HCEC 1CT (cell line): ENCODE measurements at places on chromosomes 6 and 20.
A peak's percentile ranks its signal among the peaks of the same experiment; 100 is the strongest.

- no peak for DNase-seq
These were observed 26.1 kb upstream of the KLHL31 start for GRCh38 chr6:53691667-53692133.

GRCh38 chr20:18401305-18401704 lies 65.5 kb downstream of the DZANK1 start:
- DNase-seq, result no peak

- no peak for DNase-seq
These were observed 273.5 kb upstream of the POU3F2 start for GRCh38 chr6:98560841-98561240.

GRCh38 chr6:31081872-31082271 lies 30.5 kb downstream of the C6orf15 start:
- no peak for DNase-seq

- no peak for DNase-seq
These were observed 13.8 kb downstream of the RNASET2 start for GRCh38 chr6:166942393-166943168.

GRCh38 chr6:158972241-158973233 lies 27.5 kb downstream of the RSPH3 start:
- peak; percentile 51 for DNase-seq

DNA sequence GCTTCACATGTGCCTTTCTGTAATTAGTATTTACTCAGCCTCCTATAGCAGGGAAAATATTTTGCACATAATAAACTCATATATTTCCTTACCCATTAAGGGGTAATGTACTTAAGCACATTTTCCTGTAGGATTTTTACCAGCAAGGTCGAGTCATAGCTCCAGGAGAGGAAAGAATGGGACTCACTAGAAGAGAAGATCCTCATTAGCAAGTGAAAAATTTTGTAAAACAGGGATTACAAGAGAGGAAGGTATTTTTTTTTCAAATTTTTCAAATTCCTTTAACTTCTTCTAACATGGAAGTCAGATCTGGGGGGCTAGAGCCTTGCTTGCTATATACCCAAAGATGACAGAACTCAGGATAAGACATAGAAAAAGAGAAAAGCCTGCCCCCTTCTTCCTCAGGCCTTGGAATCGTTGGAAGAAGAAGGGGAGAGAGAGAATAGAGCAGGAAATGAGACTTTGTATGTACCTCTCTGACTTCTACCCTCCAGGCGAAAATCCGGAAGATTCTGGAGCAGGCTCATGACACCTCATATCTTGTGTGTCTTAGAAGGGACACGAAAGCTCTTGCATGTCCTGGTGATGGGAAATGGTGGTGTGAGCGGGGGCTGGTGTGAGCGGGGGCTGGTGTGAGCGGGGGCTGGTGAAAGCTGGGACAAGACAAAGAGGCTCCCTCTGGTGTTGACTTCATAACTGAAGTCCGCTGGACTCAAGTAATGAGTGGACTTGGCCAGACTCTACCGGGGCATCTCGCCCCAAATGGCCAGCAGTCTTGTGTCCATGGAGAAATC lies 256.9 kb upstream of the PLCB4 start:
- no peak for DNase-seq

DNA sequence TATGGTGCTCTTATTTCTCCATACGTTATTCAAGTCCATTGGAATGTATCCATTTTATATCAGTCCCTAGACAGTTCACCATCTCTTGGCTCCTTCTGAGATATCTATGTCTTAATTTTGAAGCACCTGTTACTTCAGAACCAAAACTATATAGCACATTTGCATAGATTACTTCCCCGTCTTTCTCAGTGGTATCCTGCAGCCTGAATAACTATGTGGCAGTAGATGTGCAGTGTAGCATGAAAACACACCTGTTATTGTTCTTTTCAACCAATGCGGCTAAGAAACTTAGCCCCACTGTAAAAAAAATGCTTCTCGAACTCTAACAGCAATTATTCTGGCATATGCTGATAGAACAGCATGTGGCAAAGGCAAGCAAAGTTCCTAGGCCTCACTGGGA lies 1184.4 kb upstream of the ADGRB3 start:
- DNase-seq, result no peak

DNA sequence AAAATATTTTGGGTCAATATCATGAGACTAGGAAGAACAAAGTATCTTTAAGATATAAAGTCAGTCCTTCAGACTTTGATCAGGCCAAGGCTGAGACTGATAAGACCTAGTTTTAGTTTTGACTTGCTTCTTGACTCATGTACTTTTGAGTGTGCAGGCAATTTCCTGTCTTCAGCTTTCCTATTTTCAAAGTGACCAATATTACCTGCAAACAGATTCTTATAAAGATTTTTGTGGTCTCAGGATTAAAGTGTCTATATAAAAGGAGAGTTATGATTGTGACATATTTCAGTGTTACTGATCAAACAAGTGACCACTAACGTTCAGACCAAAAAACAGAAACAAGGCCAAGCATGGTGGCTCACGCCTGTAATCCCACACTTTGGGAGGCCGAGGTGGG lies 36.0 kb upstream of the AKIRIN2 start:
- no peak for DNase-seq

DNA sequence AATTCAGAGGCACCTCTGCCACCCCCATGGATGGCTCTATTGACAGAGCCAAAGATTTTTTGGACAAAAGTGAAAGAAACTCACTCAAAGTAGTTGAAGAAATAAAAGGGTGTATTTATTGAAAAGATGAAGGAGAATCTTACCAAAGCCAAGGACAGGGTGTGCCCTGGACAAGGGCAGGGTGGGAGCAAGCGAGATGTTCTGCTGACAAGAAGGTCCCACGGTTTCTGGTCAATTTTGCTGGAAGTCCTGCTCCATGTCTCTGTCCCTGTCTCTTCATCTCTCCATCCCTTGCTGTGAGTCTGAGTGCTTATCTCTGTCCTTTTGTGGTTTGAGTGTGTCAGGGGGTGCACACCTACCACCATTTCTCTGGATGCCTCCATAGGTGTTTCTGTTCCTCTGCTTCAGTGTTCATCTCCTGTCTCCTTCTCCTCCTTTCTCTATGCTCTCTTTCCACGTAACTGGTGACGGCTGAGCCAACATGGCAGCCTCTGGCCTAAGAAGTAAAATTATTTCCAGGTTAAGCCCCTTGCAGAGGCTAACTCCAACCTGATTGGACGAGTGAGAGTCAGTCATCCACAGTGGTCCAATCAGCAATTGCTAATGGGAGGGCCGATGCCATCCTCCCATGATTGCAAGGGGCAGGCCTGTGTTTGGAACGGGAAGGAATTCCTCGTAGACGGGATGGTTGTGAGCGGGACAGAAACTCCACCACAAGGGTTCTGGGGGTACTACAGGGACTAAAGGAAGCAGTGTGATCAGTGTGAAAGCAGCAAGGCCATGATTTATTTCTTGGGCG lies 502.1 kb upstream of the CDH4 start:
- DNase-seq, result no peak

- peak; percentile 79 for DNase-seq
These were observed 4.2 kb downstream of the GABRR2 start for GRCh38 chr6:89310929-89311328.

GRCh38 chr6:169289619-169290339 lies 36.1 kb upstream of the THBS2 start:
- DNase-seq, result no peak

DNA sequence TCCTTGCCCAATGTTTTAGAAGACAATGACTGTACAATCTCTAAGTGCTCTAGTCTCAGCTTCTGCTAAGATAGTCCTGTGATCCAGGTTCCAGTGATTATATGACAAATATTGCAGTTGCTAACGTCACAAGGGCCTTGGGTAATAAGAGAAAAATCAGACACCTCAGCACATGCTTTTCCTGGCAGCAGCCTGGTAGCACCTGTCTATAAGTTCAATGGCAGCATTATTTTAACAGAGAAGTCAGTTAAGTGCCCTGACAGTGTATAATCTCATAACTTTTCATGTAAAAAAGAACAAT lies 121.3 kb upstream of the BCLAF1 start:
- DNase-seq, result no peak

GRCh38 chr20:50678169-50678898 lies 13.0 kb downstream of the RIPOR3 start:
- no peak for DNase-seq

GRCh38 chr6:44837741-44838140 lies 450.2 kb downstream of the CDC5L start:
- no peak for DNase-seq

GRCh38 chr6:39214120-39214813 lies 15.0 kb downstream of the KCNK5 start:
- no peak for DNase-seq

GRCh38 chr6:52364480-52365166 lies 2.7 kb downstream of the PAQR8 start:
- no peak for DNase-seq

DNA sequence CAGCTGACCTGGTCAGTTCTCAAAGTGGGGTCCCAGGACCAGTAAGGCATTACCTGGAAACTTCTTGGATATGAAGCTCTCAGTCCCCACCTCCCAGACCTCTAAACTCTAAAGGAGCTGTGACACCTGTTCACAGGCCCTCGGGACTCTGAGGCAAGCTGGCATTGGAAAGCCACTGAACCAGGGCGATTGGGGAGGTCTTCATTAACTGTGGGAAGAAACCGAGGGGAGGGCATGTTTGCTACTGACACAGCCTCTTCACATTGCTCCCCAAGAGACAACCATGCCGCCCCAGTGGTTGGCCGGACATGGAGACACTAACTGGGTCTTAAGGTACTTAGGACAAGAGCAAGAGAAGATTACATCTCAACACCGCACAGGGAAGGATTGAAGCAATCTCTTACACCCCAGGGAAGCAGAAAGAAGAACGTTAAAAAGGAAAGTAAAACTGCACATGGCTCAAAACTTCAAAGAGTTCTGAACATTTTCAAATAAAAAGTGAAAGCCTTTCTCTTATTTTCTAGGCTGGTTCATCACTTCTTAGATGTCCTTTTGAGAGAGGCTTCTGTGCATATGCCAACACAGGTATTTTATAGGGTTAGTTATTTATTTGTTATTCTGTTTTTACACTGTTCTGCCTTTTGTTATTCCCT lies 210.0 kb upstream of the CST7 start:
- no peak for DNase-seq

DNA sequence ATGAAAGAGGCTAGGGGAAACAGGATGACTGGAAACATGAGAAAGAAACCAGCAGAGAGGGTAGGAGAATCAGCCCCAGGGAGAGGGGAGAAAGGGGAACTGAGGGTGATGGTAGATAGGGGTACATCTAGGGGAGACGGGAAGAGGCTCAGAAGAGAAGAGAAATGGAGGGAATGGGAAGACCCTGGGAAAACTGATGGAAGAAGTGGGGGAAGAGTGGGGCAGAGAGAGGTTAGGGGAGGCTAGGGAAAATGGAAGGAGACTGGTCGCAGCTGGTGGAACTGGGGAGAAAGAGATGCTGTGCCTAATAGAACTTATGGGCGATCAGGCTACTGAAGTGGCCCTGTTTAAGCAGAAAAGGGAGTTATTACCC lies 548 bp downstream of the PROCR start:
- no peak for DNase-seq

DNA sequence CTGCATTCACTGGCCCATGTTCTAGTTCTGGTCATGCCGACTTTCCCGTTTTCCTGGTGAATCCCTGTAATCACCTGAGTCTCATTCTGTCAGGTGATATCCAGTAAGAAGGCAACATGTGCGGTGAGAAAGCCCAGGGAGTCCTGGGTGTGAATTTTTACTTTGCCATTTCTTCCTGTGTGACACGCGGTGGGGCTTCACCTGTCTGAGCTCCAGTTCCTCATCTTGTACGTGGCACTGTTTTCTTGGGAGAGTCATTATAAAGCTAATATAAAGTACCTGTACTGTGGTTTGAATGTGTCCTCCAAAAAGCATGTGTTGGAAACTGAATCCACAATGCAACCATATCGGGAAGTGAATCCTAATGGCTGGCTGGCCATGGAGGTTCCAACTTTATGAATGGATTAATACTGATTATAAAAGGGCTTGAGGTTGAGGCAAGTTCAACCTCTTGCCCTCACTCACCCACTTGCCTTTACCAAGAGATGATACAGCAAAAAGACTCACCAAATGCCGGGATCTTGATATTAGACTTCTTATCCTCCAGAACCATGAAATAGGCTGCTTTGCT lies 5.1 kb downstream of the HLA-E start:
- no peak for DNase-seq

DNA sequence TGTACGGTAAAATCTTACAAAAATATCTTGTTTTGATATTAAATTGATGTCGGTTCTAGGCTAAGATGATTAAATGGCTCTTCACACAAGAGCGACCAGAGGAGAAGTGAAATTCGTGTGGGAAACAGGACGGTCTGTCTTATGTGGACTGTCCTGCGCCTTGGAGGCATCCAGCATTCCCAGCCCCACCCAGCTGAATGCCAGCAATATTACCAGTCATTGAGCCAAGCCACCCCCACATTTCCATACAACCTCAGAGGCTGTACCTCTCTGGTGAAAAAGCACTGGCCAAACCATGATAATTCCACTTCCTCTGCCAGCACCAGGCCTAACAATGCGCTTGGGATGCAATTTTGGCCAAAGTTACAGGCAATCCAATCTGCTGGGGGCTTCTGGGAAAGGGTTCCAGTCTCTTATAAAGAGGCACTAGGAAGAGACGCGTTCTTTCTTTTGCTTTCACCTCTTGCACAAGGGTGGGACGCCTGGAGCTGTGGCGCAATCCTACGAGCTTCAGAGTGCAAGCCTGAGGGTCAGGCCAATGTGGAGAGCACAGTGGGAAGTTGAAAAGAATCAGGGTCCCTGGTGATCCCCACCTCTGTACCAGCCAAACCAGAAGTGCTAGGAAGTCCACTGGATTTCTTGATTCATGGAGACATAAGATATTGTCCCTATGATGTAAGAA lies 213.1 kb downstream of the PREX1 start:
- no peak for DNase-seq

DNA sequence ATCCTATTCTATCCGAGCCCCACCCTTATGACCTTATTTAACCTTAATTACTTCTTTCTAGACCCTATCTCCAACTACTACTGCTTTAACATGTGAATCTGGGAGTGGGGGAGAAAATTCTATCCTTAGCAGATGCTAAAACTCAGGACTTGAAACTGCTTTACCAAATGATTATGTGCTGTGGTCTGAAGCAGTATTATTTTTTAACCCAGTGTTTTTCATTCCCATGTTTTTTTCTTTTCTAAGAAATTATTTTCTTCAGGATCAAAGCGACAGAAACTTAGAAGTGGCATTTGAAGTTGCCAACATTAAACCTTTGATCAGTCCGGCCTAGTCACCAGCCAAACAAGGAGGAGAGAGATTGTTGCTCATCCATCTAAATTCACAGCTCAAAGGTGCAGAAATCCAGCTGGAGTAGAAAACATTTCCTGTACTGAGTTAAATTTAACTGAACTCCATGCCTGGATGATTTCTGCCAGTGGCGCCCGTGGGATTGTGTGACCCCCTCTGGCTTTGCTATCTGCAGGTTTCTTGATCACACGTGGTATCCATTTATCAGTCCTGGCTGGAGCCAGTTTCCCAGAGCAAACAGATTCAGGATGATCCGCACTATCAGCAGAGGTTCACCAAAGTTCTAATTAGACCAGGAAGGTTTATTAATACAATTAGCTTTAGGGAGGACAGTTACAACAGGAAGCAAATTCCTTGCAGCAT lies 300.5 kb downstream of the PLCB1 start:
- no peak for DNase-seq

GRCh38 chr20:2756056-2756611 lies 44.3 kb downstream of the CPXM1 start:
- DNase-seq, result peak; percentile 26
